ENCODE measurements at places on chromosomes 2 and 18.

- no peak for DNase-seq
These were observed 9.3 kb downstream of the MAL start for GRCh38 chr2:95034818-95035217.

DNA sequence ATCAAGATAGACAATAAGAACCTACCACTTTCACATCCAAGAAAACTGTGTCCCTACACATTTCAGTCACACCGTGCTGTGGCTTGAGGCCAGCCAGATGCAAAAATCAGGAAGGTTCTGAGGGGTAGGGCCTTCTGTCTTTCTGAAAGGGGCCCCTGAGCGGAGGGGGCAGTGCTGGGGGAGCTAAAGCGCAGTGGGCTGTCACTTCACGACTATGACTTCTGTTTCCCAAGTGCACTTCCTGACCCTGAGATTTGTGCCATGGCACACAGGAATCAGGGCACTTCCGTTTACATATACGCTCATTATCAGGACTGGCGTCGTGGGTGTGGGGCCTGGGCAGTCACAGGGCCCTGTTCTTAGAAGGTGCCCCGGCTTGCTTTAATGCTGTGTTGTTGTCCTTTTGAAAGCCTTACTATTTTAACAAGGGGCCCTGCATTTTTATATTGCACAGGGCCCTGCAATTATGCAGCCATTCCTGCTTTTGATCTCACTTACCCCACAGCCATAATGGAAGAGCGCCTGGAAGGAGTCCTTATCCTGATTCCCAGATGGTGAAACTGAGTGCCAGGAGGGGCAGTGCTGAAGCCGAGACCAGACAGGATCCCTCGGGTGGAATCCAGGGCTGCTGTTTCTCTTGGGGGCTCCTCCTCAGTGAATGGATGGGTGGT is 620 bp downstream of the NGEF start:
- peak; percentile 31 for DNase-seq

GRCh38 chr2:1988049-1988448 is 243.7 kb upstream of the PXDN start:
- DNase-seq: no peak

- no peak for DNase-seq
These were observed 30.9 kb downstream of the MREG start for GRCh38 chr2:215982465-215982875.

DNA sequence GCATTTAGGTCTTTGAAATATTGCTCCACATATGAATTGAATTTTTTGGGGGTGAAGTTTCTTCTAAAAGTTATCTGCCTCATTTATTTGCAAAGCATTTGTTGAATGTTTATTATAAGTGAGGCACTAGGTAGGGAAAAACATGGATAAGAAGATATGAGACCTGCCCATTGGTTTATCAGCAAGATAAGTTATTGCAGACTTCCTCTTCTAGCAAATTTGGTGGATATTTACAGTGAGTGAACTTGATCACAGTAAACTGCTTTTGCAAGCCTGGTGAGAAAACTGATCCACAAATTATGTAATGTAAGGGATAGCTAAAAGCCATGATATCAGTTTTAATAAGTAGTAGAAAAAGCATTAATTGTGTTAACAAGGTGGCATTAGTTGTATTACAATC is 364.8 kb downstream of the SOCS6 start:
- no peak for DNase-seq

DNA sequence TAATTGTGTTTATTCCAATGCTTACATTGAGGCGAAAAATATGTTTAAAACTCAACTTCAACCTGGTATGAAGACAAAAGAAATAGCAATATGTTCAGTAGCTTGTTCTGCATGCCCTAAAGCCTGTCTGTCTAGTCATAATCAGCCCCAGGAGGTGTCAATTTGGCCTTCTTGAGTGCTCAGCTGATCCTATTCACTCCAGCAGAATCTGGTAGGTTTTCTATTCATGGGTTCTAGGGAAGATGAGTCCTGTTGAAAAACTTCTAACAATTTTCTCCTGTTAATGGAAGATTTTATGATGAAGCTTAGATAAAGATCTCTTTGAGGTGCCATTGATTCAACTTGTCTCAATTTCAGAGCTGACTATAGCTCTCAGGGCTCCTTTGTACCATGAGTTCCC is 402.0 kb upstream of the UBE2E3 start:
- DNase-seq: no peak

- DNase-seq: no peak
These were observed 399.4 kb upstream of the HS6ST1 start for GRCh38 chr2:128717758-128718710.

DNA sequence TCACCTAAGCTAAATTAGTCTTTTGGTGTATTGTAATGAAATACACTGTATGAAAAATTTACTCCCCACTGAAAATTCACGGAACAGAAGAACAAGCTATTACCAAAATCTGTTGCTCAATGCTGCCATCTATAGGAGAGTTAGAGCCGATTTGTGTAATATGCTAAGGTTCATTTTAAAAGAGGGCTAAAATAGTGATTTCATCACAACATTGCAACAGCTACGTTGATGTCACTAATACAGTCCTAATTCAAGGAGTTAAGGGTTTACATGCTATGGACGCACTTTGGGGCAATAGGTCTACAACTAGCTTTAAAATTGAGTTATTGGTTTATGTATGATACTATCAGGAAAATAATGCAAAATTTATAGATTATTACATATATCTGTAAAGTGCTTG is 3.0 kb upstream of the IRS1 start:
- DNase-seq: no peak

GRCh38 chr2:172777431-172777830 is 41.8 kb downstream of the RAPGEF4 start:
- DNase-seq: no peak

GRCh38 chr2:102442967-102443828 is 20.2 kb downstream of the IL18RAP start:
- DNase-seq: no peak

DNA sequence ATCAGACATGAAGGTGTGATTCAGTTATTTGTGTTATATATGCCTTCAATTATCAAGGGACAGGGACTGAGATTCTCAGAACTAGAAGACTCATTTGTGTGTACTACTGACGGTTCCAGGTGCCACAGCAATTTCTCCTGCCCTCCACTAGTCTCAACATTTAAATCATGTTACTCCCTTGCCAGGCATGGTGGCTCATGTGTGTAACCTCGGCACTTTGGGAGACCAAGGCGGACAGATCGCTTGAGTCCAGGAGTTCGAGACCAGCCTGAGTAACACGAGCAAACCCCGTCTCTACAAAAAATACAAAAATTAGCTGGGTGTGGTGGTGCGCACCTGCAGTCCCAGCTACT is 1.1 kb downstream of the CNDP2 start:
- peak; percentile 9 for DNase-seq

GRCh38 chr2:177998006-177998405 is 74.6 kb downstream of the PDE11A start:
- no peak for DNase-seq

DNA sequence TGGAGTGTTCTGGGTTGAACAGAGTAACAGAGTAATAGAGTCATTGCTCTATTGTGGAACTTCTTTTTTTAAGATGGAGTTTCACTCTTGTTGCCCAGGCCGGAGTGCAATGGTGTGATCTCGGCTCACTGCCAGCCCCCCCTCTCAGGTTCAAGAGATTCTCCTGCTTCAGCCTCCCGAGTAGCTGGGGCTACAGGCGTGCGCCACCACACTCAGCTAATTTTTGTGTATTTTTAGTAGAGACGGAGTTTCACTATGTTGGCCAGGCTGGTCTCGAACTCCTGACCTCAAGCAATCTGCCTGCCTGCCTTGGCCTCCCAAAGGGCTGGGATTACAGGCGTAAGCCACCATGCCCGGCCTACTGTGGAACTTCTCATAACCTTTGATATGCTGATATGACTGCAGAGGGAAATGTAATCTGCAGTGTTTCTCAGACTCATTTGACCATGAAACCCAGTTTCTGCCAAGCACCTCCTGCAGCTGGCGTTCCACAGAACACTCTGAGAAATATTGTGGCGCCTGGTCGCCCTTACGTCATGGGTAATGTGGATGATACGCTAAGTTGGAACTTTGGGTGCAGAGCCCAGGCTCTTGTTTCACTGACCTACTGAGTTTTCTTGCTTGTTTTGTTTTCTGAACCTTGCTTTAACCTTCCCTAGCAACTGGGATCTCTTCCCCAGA is 213.8 kb downstream of the BCL2 start:
- no peak for DNase-seq

DNA sequence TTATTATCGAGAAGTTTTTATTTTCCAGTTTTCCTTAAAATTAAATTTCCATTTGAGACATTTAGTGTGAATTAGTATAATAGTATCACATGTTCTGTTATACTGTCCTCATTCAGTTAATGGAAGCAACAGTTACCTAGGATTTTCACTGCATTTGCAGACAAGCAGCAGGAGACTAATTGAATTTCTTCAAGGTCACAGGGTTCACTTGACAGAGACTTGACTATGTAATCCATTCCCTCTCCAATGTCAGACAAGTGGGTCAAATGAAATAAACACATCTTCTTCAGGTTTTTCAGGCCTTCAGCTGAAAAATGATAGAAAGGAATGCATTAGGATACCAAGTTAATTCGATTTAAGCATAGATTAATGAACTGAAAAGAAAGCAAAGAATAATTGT is 26.7 kb downstream of the NLRC4 start:
- DNase-seq: no peak

- no peak for DNase-seq
These were observed 231.5 kb downstream of the SLC8A1 start for GRCh38 chr2:40220177-40220925.

DNA sequence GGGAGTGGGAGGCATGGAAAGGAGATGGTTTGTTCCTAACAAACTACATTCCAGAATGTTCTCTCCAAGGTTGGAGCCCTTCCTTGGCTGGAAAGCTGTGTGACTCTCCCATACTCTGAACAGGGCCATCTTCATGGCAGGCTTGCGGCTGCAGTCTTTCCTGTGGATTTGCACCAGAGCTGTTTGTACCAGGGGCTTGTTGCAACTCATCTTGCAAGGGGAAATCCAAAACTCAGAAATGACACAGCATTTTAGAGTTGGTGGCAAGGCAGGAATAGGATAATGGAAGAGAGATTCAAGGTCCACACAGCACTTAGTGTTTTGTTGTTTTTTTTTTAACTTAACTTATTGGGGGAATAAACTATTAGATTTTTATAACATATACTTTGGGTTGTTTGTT is 73.7 kb upstream of the ZNF516 start:
- DNase-seq: no peak

DNA sequence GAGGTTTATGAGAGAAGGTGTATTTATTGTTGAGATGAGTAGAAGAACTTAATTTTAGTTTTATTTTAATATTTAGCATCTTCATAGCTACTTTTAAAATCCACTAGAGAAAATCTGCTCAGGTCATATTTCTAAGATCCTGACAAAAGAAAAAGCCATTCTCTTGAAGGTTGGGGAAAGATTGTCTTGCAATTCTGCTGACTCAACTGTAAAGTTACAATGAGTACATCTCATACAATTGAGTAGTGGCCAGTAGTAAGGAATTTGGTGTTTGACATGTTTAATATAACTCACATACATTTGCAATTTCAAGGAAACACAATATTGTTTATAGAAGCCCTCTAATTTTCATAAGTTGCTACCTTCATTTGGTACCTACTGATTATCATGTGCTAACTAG is 344.5 kb downstream of the LRRTM1 start:
- DNase-seq: no peak

DNA sequence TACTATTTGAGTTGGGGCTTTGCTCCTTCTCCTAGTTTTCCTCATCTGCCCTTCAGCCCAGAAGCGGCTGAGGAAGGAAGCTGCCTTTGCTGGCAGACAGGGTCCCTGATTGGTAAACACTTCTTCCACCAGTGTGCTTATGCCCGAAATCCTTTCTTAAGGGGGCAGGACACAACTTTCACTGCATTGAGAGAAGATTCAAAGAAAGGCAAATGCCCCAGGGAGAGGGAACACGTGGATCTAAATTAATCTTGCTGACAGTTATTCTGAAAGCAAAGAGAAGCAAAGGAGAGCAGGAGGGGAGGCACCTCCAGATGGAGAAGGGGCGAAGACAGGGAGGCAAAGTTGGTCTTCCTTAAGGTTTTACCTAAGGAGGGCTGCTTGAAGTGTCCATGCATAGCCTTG is 92.1 kb upstream of the EFEMP1 start:
- no peak for DNase-seq

- DNase-seq: no peak
These were observed 7.0 kb downstream of the LPIN1 start for GRCh38 chr2:11753452-11753885.

- DNase-seq: no peak
These were observed 284.7 kb upstream of the VWC2L start for GRCh38 chr2:214126135-214126534.

GRCh38 chr2:37387148-37387835 is 42.9 kb downstream of the QPCT start:
- DNase-seq: no peak

GRCh38 chr2:76953733-76954347 is 568.3 kb downstream of the LRRTM4 start:
- DNase-seq: no peak

GRCh38 chr2:99903981-99904380 is 238.4 kb downstream of the AFF3 start:
- no peak for DNase-seq

DNA sequence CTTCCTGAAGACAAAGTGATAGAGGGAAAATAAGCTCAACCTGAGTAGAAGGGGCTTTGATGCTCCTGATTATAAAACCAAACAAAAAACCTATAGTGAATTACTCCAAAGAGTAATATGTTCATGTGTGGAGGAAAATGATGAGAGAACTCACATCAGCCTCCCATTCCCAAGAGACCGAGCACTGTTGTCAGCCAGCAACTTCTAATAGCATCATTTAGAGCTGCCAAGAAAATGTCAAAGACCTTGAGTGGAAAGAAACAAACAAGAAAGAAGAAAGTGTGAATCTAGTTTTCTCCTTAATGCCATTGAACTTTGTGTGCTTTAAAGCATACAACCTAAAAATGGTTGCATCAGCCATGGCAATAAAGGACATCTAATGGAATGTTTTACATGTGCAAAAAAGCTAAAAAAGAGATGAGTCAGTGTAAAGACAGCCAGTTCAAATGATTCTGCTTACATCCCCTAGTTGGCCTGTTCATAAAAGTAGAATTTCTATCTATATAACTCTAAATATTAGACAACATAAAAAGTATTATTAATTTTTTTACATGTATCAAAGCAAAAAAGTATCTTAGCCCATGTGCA is 1066.2 kb downstream of the TDRD15 start:
- no peak for DNase-seq

DNA sequence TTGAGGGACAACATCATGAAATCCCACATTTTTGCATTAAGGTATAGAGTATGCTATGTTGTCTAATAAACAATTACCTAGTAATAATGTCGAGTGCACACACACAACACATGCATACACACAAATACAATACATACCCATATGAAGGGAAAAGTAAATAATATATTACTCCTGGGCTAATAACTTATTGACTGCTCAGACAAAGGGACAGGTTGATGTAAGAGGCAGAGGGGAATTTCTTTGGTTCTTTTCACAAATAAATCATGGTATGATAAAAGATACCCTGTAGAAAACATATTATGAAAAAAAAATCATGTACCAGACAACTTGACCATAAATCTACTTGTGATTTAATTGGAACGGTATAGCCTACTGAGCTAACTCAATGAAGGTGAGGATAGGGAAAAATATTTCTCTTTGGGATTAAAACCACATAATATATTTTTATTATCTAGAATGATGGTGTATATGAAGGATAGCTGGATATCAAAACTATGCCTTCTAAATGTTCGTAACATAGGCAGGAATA is 398.7 kb upstream of the LRRTM4 start:
- DNase-seq: no peak

- DNase-seq: no peak
These were observed 68.7 kb downstream of the DNAJC10 start for GRCh38 chr2:182784777-182785176.

GRCh38 chr2:197161774-197162173 is 148.8 kb downstream of the ANKRD44 start:
- no peak for DNase-seq

GRCh38 chr2:71536226-71536671 is 82.9 kb downstream of the DYSF start:
- peak; percentile 80 for DNase-seq

Data from left hindlimb (tissue), 1 donor.